ENCODE measurements at places on chromosomes 7 and 10. TPM values are rescaled to one million over a fixed set of nuclear protein-coding genes. Genes with fewer than 3 reads are reported as not detected.

The PLA2G12B gene
- total RNA-seq = not detected

The ATOH7 gene
- 0.39 TPM for total RNA-seq

- H3K4me1 ChIP-seq = peaks cover 2% of the 10 kb centered on the region
- DNase-seq = no peak
- no peaks in the 10 kb centered on the region for H3K36me3 ChIP-seq
These were observed 57.9 kb upstream of the FZD8 start for GRCh38 chr10:35699848-35700486.

The MNX1 gene
- 0.39 TPM for total RNA-seq

The NUP42 gene
- total RNA-seq = 31.8 TPM

The PLXNA4 gene
- total RNA-seq = 0.76 TPM

The SFTPA1 gene
- not detected for total RNA-seq

The ACSM6 gene
- not detected for total RNA-seq

DNA sequence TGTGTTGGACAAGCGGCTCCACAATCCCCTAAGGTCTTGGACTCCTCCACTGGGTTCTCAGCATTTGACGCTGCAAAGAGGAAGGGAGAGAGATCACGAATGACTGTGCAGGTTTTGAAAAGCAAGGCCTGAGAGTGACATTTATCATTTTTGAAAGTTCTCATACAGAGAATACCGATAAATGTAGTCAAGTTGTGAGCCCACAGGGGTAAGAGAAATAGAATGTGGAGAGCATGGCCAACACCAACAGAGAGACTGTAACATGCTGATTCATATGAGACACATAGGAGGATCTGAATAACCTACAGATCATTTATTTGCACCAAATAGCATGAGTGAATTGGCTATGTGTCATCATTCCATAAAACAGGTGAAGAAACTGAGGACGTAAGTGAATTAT lies 230.5 kb upstream of the MBL2 start:
- H3K4me1 ChIP-seq = no peaks in the 10 kb centered on the region
- H3K27me3 ChIP-seq = no peaks in the 10 kb centered on the region
- DNase-seq = no peak
- H3K36me3 ChIP-seq = no peaks in the 10 kb centered on the region
- H3K27ac ChIP-seq = no peak overlapping the region
